ENCODE measurements at places on chromosomes 1 and 21. TPM values are rescaled to one million over a fixed set of nuclear protein-coding genes. Genes with fewer than 3 reads are reported as not detected.

The OR14K1 gene
- total RNA-seq, result not detected

The OLFML3 gene
- total RNA-seq, result 191 TPM

The VSIG8 gene
- total RNA-seq, result not detected

The LORICRIN gene
- total RNA-seq, result not detected

The PGBD5 gene
- total RNA-seq, result 0.57 TPM

The RNU1-3 gene
- 3,030 TPM for total RNA-seq

The PLPP3 gene
- 280 TPM for total RNA-seq

The NR1I3 gene
- total RNA-seq, result not detected

The NAV1 gene
- 12.9 TPM for total RNA-seq

The DDR2 gene
- total RNA-seq, result 155 TPM

The TMEM51 gene
- 6.8 TPM for total RNA-seq

The KRTAP19-7 gene
- not detected for total RNA-seq

The RORC gene
- total RNA-seq, result under 0.01 TPM

The GART gene
- 43.0 TPM for total RNA-seq

The TRAF5 gene
- 9.2 TPM for total RNA-seq

The CELA2B gene
- total RNA-seq, result 0.18 TPM

The FOXO6 gene
- total RNA-seq, result not detected

The SEC16B gene
- total RNA-seq, result 1.7 TPM

The RCSD1 gene
- not detected for total RNA-seq
